ENCODE measurements at places on chromosomes 11 and 22. TPM values are rescaled to one million over a fixed set of nuclear protein-coding genes. Genes with fewer than 3 reads are reported as not detected.

- H3K4me3 ChIP-seq: no peak overlapping the region
- DNase-seq: no peak
- H3K27ac ChIP-seq: peak overlapping the region; percentile 22
- peaks cover 8% of the 10 kb centered on the region for H3K4me1 ChIP-seq
- no peaks in the 10 kb centered on the region for H3K27me3 ChIP-seq
Observed at GRCh38 chr11:34483106-34483874, 30.3 kb downstream of the ELF5 start.

Gene FAM227A
- 10.8 TPM for total RNA-seq

DNA sequence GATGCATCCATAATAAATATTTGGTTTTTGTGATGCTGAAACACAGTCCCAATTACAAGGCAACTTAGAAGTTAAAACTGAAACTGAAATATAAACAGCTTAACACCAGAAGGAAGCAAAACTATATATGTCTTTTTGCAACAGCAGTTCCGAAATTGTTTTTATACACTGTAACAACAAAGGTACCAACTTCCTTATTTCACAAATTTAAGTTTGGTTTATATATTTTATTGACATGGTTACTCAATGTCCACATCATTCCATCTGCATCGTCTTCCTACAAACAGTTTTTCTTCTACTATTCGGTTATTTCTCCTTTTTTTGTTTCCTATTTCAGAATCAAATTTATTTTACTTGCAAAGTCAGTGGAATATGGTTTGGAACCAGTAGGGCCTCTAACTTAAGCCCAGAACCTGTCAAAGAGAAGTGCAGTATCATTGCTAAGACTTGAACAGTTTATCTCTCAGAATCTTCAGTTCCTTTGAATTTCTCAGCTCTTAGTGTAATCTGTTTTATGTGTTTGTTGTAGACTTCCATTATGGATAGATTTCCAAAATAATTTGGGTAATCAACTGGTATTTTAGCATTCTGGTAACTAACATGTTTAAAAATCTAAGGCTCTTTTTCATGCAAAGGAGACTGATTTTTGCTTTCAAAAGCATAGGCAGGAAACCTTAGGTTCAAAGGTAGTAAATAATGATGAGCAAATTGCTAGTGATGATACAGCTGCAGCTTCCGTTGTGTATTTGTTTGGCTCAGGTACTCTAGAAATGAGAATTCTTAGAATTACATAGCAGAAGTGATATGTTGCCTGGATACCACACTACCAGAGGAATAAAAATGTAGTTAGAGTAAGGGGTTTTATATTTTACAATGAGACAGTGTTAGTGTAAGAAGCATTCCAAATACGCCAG is 8.2 kb upstream of the HSPA8 start:
- no peaks in the 10 kb centered on the region for H3K27me3 ChIP-seq
- H3K36me3 ChIP-seq: no peaks in the 10 kb centered on the region
- peaks cover 16% of the 10 kb centered on the region for H3K4me1 ChIP-seq
- no peak for DNase-seq
- no peak overlapping the region for H3K4me3 ChIP-seq

Gene BIK
- 37.9 TPM for total RNA-seq

Gene PKDREJ
- not detected for total RNA-seq

DNA sequence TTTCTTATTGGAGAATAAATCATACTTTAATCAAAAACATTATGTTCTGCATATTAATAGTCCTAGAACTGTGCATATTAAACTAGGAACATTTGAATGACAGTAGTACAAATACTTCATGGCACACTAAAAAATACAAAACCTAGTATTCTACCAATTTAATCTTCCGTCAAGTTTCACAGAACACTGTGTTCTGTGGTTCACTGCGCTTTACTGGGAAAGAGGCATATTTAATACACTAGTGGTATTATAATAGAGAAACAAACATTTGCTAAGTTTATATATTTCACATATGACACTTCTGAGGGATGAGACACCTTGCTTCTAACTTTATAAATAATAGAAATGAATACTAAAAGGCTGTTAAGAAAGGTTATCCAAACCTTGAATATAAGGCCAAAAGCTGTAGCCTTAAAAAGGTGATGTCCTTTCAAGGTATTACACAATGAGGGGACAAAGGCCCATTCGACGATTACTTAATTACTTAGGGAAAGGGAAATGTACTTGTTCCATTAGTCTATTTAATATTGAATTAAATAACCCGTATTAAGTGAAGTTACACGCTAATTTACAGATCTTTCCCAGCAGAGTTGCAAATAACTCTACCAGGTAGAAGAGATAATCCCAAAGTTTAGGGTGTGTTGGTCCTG is 48.0 kb downstream of the NARS2 start:
- H3K27ac ChIP-seq: no peak overlapping the region
- H3K4me3 ChIP-seq: no peak overlapping the region
- H3K27me3 ChIP-seq: no peaks in the 10 kb centered on the region

GRCh38 chr11:98565311-98565710 is 455.4 kb upstream of the CNTN5 start:
- H3K27ac ChIP-seq: no peak overlapping the region
- no peak overlapping the region for H3K4me3 ChIP-seq
- DNase-seq: no peak
- H3K36me3 ChIP-seq: no peaks in the 10 kb centered on the region

- H3K27me3 ChIP-seq: no peaks in the 10 kb centered on the region
- H3K4me3 ChIP-seq: no peak overlapping the region
- DNase-seq: no peak
- H3K27ac ChIP-seq: no peak overlapping the region
- no peaks in the 10 kb centered on the region for H3K36me3 ChIP-seq
Observed at GRCh38 chr11:101474666-101475065, 109.1 kb downstream of the TRPC6 start.

DNA sequence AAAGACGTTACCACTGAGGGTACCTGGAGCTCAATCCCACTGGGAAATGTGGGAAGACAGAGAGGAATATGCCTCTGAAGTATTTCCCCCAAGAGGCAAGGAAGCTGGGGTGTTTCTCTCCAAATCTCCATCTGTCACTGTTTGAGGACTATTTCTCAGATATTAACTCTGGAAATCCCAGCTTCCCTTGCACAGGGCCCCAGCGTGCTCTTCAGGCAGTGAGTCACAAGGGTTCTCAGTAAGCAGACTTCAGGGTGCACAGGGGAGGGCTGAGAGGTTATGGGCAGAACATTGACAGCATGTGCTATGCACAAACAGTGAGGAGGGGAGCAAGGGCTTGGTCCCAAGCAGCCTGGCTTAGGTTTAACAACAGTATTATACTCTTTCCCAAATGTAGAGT is 60.9 kb upstream of the EED start:
- H3K4me3 ChIP-seq: no peak overlapping the region
- H3K27ac ChIP-seq: no peak overlapping the region
- peaks cover 9% of the 10 kb centered on the region for H3K4me1 ChIP-seq

DNA sequence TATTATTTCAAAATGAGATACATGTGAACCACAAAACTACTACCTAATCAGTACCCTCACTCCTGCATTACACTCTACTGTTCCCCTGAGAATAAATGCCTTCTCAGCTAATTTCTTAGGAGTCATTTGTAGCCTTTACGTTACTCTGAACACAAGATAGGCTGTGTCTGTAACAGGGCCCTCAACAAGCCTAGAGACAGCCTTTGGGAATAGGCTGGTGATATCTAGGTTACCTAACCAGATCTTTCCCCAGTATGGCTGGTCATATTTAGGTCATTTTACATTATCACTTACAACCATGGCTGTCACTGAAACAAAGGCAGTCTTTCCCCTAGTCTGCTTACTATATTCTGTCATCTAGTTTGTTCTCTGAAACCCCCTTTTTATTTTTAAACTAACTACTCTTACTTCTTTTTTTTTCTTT is 14.2 kb downstream of the ATM start:
- no peak overlapping the region for H3K4me3 ChIP-seq
- H3K36me3 ChIP-seq: peaks cover 9% of the 10 kb centered on the region
- DNase-seq: no peak
- no peaks in the 10 kb centered on the region for H3K27me3 ChIP-seq
- H3K27ac ChIP-seq: no peak overlapping the region

DNA sequence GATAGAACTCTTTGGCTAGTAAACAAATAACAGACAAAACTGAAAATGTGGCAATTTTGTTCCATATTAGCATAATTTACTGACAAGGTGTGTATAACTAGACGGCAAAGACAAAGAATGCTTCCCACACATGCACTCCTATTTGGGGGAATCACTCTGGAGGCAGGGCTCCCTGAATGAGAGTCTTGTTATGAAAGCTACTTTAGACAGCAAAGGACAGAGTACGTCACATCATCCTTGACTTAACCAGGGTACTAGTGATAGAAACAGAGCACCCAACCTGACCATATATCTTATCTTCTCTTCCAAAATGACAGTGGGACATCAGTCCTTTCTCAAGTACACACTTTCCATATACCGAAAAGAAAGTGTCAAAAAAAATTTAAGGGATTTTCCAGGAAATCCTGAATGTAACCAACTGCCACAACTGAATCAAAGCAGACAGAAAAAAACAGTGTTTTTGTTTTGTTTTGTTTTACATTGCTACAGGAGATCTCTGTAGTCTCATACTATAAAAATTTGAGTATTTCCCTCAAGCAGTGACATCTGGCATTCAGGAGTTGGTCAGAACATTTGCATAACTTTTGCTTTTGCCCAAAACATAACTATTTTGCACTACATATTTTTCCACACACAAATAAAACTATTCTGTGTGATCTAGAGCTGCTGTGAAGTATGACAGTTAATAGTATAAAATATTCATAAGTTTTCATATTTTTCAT is 98.9 kb downstream of the ARHGAP20 start:
- no peak overlapping the region for H3K4me3 ChIP-seq
- no peaks in the 10 kb centered on the region for H3K27me3 ChIP-seq
- no peaks in the 10 kb centered on the region for H3K36me3 ChIP-seq
- no peak overlapping the region for H3K27ac ChIP-seq

Data from Calu3 (cell line).